ENCODE measurements at places on chromosomes 16 and 17.

DNA sequence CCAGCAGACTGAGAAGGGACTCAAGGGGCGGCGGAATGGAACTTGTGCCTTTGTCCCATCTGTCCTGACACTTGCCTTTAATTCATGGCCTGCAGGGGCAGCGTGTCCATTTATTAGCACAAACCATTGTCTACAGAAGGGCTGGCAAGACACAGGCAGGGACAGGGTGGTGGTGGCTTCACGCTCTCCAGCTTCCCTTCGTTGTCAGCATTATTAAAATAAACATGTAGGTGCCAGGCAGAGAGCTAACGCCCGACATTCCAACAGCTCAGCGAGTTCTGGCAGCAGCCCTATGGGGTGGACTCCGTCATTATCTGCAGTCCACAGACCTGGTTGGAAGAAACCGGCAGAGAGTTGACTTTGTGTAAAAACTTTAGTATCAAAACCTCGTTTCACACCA, 16.3 kb downstream of the DNAI2 start:
- DNase-seq = no peak

GRCh38 chr17:76932402-76933333, 64.5 kb downstream of the MGAT5B start:
- DNase-seq = no peak

- peak; percentile 69 for DNase-seq
Observed at GRCh38 chr17:55576996-55577586, 65.8 kb upstream of the SMIM36 start.

- no peak for DNase-seq
Observed at GRCh38 chr16:51637770-51638094, 486.7 kb upstream of the SALL1 start.

- no peak for DNase-seq
Observed at GRCh38 chr17:14211801-14212200, 24.9 kb downstream of the CDRT15 start.

DNA sequence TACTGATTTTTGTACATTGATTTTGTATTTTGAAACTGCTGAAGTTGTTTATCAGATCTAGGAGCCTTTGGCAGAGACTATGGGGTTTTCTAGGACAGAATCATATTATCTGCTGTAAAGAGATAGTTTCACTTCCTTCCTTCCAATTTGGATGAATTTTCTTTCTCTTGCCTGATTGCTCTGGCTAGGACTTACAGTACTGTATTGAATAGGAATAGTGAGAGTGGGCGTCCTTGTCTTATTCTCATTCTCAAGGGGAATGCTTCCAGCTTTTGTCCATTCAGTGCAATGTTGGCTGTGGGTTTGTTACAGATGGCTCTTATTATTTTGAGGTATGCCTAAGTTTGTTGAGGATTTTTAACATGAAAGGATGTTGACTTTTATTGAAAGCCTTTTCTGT, 290.1 kb downstream of the MAP2K4 start:
- no peak for DNase-seq

- no peak for DNase-seq
Observed at GRCh38 chr16:52114379-52114778, 432.6 kb downstream of the TOX3 start.

DNA sequence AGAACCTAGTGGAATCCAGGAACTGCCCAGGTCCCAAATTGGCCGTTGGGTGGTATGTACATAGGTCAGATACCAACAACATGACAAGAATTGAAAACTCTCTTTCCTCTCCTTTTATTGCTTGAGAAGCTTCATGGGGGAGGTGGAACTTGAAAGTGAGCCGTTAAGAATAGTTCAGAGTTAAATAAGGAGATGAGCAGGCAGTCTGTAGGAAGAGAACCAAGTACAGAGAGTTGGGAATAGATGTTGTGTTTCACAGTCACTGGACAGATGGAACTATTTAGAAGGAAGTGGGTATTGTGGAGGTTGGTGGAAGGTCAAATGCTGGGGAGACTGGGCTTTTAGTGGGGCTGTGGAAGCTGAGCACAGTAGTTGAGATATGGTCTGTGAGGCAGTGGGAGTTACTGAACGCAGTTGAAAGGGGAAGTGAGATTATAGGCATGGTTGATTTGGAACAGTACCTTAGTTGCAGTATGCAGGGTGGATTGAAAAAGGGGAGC, 26.4 kb downstream of the ARHGAP44 start:
- DNase-seq = no peak

DNA sequence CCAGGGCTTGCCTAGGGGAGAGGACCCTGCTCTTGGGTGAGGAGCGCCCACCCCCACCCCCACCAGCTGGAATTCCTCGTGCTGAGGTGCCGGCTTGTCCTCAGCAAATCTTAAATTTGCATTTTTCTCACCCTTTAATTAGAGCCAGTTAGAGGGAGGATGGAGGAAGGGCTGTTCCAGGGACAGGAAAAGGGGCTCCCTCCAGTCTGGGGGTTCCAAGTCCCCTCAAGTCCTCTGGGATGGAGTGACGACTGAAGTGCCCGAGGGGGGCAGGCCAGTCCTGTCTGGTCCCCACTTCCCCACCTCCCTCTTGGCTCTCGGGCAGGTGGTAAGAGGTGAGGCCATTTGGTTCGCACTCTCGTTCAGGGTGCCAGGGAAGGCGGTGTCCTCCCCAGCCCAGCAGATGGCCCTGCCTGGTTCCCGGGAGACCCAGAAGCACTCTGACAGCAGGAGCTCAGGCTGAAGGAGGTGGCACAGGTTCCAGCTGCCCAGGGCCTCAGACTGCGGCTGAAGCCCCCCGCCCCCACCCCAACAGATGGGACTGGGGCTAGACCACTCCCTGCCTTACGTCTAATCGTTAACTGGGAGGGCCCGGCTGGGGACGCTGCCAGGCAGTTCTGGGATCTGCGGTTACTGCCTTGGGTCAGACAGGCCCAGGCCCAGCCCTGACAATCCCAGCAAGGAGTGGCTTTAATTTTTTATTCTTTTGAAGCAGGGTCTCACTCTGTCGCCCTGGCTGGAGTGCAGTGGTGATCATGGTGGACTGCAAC, 2.2 kb downstream of the RAB26 start:
- DNase-seq = no peak

GRCh38 chr17:47663912-47664623, 14.3 kb downstream of the KPNB1 start:
- no peak for DNase-seq

DNA sequence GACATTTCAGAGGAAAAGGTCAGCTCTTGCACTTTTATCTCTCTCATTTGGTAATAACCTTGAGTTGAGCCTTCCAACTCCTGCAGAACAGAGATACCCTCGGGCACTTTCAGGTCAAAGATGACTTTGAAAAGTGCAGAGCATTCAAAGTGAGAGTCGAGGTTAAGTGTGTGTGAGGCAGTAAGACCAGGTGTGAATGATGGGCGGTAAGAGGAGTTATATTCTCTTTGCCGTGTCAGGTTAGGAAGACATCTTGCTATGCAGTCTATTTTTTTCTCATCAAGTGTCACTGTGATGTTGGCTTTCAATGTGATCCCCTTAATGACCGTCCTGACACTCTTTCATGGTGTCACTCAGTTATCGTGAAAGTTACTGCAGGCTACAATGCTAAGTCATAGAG, 248.5 kb downstream of the RBFOX1 start:
- DNase-seq = no peak

DNA sequence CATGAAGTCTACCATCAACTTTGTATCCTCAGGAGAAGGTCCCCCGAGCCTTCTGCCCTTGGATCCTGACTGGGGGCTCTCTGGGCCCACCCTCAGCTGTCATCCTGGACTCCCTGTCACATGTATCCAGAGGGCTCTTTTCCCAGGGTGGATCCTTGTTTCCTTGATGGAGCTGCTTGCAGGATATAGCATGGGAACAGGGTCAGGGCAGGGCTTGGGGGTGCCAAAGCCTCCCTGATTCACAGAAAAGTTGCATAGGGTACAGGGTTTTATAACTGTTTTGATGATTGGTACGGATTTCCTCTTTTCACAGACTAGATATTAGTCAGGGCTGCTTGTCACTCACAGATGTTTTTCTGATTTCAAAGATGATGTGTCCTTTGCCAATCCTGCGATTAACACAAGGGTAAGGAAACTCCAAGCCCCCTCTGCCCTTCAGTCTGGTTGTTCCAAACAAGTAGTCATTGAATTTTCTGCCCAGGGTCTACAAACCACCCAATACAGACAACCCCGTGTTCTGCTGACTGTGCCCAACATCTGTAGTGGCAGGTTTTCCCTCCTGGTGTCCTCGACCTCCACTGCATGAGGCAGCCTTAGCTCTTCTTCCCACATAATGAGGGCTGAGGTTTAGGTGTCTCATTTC, 20.6 kb upstream of the SLC35G3 start:
- DNase-seq = peak; percentile 59

DNA sequence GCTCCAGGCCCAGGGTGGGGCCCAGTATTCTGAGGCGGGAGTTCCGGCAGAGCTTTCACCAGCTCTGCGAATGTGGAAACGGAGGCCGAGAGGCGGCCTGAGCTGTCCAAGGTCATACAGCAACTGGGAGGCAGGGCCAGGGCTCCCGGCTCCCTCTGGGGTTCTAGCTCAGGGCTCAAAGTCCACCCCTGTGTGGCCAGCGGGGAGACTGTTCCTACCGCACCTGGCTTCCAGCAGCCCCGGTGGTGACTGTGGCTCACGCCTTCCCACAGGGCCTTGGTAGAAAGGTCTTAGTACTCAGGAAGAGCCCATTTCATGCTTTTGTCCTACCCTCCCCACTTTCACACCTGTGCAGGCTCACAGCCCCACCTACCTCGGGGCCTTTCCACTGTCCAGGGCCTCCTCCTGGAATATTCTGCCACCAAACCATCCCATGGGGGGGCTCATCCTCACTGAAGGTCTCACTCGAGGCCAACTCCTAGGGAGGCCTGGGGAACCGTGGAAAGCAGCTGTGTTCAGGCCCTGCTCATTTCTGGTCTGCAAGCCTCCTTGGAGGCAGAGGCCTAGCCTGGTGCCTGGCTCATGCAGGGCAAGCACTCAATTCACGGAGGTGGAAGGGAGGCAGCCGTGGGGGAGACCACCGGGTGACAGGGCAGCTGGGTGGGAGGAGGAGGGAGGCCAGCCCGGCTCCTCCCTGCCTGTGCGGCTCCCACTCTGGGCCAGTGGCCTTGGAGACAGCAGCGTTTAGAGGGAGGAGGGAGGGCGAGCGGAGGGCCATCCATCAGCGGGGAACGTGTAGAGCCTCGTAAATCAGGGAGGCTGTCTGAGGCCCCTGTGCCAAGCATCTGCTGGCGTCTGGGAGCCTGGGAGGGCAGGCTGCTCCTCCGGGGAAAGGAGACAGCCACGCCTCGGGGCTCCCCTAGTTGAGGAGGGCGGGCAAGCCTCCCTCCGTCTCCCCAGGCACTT, 12.7 kb upstream of the DOC2B start:
- no peak for DNase-seq

DNA sequence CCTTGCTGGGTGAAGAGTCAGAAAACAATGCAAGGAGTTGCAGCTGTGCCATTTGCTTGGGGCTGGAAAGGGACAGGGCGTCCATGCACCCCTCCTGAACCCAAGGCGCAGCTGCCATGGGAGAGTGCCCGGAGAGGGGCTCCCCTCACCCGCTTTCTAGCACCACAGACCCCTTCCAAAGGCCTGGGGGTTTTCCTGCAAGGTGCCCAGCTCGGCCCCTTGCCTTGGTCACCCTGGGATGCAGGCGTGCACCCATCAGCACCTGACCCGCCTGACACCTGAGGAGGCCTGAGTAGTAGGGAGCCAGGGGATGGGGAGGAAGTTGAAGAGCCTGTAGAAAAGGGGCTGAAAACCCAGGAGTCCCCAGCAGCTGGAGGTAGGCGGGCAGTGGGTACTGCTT, 30.3 kb downstream of the TMEM186 start:
- DNase-seq = no peak

- no peak for DNase-seq
Observed at GRCh38 chr17:36791150-36791941, 145.9 kb upstream of the LHX1 start.

DNA sequence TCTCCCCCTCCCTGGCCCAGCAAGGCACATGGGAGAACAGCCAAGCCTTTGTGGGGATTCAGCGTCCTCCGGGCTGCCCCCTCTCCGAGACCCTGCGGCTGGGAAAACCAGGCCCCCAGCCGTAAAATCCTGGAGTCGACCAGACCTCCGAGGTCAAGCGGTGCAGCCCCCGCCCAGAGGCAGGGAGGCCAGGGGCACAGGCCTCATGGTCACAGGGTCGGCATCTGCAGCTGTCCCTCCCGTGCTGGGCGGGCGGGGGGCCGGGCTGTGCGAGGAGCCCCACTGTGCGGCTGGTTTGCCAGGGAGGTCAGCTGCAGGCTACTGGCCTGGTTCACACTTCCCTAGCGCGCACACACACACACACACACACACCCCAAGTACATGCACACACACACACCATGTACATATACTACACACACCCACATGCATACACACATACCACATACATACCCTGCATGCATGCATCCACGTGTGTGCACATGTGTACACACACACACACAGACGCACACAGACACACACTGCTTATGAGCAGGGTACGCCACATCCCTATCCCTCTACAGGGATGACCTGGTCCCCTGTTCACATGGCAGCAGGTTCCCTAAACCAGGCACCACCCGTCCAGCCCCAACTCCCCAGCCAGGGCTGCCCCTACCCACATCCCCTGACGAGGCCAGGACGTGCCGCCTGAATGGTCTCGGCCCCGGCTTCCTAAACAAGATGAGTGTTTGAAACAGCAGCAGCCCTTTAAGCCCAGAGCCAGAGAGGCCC, 108.9 kb upstream of the CIBAR2 start:
- no peak for DNase-seq

DNA sequence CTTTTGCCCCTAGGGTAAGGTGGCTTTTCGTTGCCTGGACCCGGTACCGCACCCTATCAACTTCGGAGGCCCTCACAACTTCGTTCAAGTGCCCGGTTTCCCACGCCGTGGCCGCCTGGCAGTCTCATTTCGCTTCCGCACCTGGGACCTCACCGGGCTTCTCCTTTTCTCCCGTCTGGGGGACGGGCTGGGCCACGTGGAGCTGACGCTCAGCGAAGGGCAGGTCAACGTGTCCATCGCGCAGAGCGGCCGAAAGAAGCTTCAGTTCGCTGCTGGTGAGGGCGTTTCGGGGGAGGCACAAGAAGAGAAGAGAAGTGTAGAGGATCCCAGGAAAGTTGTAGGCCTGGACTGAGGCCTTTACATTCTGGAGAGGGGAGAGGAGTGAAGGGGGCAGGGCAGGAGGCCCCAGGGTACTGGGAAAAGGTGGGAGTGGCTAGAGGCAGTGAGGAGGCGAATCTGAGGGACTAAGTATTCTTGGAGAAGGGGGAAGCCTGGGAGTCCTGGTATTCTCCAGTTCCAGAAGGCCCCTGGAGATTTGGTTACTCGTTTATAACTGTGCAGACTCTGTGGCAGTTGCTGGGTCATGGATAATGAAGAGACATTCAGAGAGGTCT, 5.5 kb downstream of the CNTNAP1 start:
- DNase-seq = no peak

Measured in activated naive CD4-positive, alpha-beta T cell treated with anti-CD3 and anti-CD28 coated beads, Interleukin-2, amount 50 U/mL, for 72 hours (primary cell).